ENCODE measurements at places on chromosomes 6 and 20.

- DNase-seq, result no peak
Observed at GRCh38 chr6:43970913-43971775, 156.1 kb downstream of the MRPL14 start.

DNA sequence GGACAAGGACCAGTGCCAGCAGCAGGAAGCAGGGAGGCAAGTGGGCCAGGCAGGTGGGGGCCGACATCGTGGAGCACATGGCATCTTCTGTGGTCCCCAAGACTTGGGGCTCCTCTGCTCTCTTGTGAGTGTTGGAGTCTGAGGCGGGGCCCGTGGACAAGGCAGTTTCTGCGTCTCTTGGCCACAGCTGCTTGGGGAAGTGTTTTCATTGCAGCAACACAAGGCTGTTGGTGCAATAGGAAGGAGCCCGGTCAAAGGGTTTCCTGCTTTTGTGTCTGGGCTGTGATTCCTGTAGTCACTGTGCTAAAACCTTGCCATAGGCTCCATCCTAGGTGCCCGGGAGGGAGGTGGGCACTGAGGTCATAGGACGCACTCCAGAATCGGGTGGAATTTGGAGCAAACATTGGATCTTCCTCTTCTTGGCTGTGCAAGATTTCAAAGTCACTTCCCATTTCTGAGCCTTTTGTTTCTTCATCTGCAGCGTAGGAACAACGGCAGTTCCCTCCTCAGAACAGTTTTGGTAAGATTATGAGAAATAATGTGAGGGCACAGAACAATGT is at the start of gene SIRPB2:
Gene SIRPB2 (minus strand): TSS at position 140 of the 560 bp plus-strand sequence. CDS start 61 bp downstream, at position 79.
- no peak for DNase-seq

GRCh38 chr6:34080357-34080756 is 65.5 kb downstream of the GRM4 start:
- no peak for DNase-seq

- DNase-seq, result no peak
Observed at GRCh38 chr20:3757268-3757667, 10.3 kb downstream of the ADISSP start.

- DNase-seq, result no peak
Observed at GRCh38 chr6:43376551-43376981, 7.1 kb upstream of the ZNF318 start.

- DNase-seq, result no peak
Observed at GRCh38 chr20:43123180-43123579, 66.5 kb downstream of the PTPRT start.

GRCh38 chr20:10271494-10272219 is 53.0 kb downstream of the SNAP25 start:
- no peak for DNase-seq

GRCh38 chr20:32970973-32971300 is 33.3 kb downstream of the SUN5 start:
- no peak for DNase-seq

- no peak for DNase-seq
Observed at GRCh38 chr20:33790566-33790965, 20.6 kb upstream of the CHMP4B start.

DNA sequence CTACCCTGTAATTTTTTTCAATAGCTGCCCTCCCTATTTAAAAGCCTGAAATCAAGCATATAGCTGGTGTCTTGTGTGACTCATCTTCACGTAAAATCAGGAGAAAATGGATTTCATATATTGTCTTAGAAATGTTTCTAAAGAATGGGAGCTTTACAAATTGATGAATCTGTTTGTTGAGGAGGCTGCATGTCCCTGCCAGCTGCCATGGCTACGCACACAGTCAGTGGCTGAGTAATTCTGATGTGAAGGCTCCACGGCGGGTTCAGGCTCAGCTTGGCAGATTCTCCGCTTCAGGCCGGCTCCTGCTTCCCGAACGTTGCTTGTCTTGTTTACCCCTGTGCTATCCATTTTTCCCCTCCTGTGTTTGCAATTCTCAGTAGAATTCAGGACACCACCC is 82.8 kb downstream of the CCDC170 start:
- no peak for DNase-seq

- no peak for DNase-seq
Observed at GRCh38 chr6:147710890-147711289, 202.4 kb downstream of the SAMD5 start.

Data from stimulated activated naive CD4-positive, alpha-beta T cell (primary cell).